ENCODE measurements at places on chromosomes 4 and X.

DNA sequence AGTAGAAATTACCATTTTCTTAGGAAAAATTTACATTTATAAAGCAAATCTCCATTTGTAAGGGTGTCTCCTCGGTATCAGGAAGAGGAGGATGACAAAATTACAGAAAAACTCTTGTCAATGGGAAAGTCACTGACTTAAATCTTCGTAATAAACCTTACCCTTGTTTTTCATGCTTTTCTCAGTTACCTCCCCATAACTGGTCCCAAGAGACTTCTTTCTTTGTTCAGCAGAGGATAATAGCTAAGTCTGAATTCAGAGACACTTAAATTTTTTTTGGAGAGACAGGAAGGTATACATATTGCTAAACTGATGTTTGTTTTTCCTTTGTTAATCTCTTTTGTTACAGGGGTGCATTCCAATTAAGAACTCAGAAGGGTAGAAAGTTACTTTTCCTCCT is 125.5 kb upstream of the JADE1 start:
- DNase-seq = no peak

DNA sequence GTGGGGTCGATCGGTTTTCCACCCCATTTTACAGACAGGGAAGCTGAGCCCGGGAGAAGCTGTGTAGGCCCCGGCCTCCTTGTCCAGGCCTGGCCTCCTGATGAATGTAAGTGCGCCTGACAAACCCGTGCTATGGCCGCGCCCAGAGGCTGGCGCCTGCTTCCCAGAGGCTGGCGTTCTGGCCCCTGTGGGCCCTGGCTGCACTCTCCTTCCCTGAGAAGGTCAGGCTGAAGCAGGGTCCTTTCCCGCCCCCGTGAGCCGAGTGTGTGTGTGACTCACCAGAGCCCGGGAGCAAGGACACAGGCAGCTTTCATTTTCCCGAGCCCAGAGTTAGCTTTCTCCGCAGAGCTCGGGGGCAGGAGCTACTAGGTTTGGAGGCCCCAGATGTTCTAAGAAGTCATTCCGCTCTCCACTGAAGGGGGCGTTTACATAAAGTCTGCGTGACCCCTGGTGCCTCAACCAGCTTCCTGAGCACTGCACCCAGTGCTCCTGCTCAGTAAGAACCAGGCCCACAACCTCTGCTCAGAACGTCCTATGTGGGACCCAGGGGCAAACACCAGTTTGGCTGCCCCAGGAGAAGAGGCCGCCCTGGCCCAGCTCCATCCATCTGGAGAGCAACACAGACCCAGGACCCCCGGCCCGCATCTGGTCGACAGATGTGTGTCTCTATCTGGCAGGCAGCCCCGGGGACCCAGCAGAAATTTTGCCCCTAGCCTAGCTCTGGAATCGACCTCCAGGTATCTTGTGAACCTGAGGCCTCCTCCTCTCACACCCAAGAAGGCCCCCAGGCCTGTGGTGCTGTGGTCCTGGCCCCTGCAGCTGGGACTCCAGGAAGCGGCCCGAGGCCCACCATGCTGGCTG is 13.6 kb downstream of the UVSSA start:
- no peak for DNase-seq

DNA sequence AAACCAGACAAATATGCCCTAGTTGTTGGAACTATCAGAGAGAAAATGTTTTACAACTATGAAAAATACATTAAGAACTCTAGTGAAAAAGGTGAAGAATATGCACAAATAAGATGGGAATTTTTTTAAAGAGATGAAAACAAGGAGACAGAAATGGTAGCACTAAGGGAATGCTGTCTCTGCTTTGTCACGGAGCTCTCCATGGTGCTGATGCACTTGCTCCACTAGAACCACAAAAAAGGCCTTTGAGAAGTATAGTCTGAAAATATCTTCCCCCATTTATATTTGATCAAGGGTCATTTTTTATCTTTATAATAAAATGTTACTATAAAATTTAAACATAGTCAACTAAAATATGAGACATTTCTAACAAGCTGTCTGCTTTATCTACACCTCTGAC is 1655.5 kb upstream of the AGA start:
- DNase-seq = no peak

DNA sequence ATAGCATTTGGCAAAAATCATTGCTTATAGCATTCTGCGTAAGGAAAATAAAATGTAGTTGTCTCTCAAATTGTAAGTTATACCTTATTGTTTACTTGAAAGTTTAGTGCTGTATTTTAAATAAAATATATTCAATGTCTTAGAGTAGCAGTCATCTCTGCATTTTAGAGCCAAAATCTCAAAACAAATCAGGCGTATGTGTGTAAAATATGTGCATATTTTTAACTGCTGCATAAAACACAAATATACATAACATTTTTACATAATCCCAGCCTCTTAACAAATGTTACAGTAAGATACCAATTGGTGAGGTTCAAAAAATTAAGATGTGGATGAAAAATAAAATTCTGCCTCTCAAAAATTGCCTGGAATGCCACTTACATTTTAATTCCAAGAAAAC is 145.8 kb upstream of the AGA start:
- no peak for DNase-seq

DNA sequence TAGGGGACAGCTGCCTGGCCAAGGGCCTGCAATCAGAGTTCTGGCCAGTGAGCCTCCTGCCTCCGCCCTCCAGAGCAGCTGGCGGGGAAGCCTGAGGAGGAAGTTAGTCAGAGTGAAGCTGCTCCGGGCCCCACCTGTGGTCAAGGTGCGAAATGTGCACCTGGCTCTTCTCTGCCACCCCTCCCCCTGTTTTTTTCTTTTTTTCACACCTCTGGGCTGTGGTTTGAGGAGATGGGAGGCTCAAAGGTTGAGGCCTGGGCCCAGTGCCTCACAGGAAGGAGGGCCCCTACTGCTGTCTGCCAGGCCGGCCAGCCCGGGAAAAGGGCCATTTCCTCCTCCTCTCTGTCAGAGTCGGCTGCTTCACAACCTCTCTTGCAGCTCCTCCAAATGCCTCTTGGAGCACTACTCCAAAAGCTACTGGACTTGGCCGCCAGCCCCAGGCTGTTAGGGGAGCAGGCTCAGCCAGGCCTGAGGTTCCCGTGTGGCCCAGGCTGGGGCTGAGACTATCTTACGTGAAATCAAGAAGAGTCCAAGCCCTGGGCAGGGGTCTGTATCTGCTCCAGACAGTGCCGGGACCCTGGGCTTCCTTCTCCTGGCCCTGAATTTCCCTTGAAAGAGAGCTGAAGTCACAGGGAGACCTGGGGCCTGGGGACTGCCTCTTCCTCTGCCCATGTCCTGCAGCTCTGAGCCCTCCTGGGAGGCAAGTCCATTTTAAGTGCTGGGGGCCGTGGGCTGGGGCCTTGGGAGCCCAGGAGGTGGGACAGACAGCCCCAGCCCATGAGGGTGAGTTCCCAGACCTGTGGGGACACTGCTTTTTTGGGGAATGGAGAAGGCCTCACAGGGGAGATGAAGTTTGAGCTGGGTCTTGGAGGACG is 4.5 kb upstream of the CXCR3 start:
- no peak for DNase-seq

DNA sequence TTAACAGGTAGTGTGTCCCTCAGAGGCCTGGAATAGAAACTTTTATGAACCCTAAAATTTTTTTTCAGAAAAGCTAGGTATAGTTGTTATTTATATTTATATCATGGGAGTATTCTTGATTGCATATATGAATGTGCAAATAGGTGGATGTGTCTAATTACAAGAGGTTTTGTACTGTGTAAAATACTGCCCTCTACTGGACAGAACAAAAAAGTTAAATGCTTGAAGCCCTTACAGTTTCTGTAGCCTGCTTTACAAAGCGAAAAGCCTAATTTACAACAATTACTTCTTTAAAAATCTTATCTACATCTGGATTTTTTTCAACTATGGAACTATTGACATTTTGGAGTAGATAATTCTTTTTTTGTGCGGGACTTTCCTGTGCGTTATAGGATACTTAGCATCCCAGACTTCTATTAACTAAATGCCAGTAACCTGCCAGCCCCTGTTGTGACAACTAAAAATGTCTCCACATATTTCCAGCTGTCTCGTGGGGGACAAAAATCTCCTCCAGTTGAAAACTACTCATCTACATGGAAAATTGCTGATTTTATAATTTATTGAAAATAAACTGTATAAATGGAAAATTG is 35.1 kb downstream of the ENPEP start:
- no peak for DNase-seq

DNA sequence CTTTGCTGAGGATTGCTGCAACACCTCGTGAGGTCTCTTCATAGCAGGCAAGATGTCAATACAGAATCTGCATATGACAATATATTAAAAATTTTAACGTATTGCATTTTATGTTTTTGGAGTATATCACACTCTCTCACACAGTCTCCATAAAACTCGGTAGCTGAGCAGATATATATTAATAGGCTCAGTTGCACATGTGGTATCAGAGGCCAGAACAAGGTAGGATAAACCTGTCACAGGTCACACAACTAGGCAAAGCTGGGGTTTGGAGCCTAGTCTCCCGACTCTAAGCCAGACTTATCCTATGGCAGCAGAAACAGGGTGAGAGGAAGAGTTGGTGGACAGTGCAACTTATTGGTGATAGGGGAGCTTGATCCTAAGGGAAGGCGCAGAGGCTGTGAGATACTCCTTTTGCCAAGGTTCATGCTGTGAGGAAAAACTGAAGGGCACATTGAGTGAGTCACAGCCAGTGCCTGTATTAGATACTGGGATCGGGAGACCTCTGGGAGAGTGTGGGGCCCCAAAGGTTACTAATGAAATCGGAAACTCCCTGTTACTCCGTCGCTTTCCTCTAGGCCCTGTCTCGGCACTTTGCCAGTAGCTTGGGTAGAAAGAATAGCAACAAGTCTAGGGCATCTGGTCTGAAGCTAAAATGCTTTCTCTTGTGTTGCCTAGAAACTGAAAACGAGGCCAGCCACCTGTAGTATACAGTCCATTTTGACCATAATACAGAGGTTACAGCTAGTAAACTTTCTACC is 195.7 kb downstream of the ARHGAP10 start:
- peak; percentile 9 for DNase-seq

DNA sequence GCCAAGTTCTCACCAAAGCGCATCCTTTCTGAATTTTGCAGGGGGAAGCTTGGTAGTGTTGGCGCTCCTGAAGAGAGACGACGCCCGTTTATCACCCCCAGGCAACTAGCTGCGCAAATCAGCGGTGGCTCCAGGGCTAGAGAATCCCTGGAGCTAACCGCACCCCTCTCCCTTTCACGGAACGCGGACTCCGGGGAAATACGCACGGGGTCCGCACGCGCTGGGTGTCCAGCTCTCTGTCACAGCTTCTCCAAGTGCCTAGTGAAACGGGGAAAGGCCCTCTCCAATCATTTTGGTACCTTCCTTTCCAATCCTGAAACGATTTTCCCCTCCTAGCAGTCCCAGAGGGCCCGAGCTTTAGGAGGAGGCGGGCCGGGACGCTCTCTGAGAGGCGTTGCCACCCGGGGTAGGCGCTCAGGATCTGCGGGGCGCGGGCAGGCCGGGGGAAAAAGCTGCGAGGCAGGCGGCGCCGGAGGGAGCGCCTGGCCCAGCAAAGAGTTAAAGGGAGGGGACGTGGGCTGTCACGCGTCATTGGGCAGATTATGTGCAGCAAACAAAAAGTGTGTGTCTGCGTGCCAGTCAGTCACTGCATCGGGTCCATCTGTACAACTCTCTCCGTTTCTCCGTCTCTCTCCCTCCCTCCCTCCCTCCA is at the start of gene PRDM8:
TSS of gene PRDM8 (plus strand) at position 582 of the 652 bp plus-strand sequence. CDS start 2,578 bp downstream, outside the sequence.
- DNase-seq = no peak

DNA sequence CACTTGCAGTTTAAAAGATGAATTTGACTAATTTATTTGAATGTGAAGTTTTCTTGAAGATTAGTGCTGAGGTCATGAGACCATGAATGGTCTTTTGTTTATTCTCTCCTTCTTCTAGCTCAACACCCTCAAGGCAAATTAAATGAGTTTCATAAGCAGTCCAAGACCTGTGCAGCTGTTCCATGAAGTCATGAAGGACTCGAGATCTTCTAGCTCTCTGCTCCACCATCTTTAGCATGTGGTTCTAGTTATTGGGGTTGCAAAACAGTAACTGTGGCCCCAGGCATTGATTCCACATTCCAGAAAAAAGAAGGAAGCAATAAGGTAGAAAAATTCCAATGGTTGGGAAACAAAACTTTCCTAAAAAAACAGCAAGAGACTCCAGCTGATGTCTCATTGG is 84.2 kb upstream of the HS3ST1 start:
- DNase-seq = no peak

- DNase-seq = no peak
These were observed 773 bp downstream of the SNCA start for GRCh38 chr4:89836031-89836745.

DNA sequence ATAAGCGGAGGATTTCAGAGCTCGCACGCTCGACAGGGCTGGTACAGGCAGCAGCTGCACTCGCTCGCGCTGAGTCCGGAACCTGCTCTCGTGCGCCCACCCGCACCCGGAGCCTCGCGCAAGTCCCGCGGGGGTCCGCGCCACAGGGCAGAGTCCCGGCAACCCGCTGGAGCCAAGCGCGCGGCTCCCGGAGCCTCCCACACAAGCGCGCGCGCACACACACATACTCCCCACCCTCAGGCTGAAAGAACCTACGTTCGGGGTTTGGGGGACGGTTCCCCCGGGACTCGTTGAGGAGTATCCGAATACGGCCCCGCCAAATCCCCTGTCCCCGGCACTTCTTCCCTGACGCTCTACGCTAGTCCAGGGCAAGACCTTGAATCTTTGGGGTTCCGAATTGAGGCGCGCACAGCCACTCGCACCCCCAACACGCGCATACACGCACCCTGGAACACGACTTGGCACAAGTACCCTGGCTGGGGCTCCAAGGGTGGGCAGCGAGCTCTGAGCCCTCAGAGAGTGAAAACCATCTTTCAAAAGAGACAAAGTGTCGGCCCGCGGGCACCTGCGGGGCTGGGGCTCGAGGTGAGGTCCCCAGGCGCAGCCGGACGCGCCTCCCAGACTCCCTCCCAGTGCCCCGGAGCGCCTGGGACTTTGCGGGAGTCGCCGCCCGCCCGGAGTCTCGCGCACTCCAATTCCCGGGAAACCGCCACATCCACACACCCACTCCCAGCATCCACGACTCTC is 952 bp downstream of the ANOS1 start:
- DNase-seq = no peak

- DNase-seq = no peak
These were observed 857.4 kb downstream of the FAT4 start for GRCh38 chr4:126172126-126172525.

- DNase-seq = no peak
These were observed 39.9 kb downstream of the MSX1 start for GRCh38 chr4:4899202-4899925.
